GM12878 (cell line): ENCODE measurements at places on chromosomes 16 and 17. TPM values are rescaled to one million over a fixed set of nuclear protein-coding genes. Genes with fewer than 3 reads are reported as not detected.

GRCh38 chr17:74452033-74452840 lies 14.2 kb upstream of the CD300A start:
- no peak for DNase-seq

- DNase-seq = no peak
Measured at GRCh38 chr17:44197980-44198720, 1.5 kb downstream of the ATXN7L3 start.

DNA sequence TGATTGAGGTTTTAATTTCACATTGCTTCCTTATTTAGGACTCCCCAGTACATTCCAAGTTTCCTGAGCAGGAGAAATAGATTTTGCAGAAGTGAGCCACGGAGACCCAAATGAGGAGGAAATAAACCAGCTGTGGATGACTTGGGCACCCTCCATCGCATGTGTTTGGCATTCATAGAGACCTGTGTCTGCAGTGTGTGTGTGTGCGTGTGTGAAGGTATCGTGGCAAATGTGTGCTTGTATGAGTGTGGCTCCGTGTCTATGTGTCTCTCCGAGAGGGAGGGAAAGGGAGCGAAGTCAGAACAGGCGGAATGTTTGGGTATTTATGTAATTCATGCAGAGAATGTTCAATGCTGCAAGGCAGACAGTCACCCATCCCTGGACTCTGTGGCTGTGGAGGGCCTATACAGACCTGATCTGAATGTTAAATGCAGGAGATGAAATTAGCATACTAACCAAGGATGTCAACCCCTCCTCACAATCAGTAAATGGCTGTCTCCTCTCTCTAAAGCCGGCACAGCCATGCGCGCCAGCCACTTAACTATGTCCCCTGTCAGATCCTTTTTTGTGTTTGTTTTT lies 186.0 kb upstream of the ZFHX3 start:
- no peak for DNase-seq

DNA sequence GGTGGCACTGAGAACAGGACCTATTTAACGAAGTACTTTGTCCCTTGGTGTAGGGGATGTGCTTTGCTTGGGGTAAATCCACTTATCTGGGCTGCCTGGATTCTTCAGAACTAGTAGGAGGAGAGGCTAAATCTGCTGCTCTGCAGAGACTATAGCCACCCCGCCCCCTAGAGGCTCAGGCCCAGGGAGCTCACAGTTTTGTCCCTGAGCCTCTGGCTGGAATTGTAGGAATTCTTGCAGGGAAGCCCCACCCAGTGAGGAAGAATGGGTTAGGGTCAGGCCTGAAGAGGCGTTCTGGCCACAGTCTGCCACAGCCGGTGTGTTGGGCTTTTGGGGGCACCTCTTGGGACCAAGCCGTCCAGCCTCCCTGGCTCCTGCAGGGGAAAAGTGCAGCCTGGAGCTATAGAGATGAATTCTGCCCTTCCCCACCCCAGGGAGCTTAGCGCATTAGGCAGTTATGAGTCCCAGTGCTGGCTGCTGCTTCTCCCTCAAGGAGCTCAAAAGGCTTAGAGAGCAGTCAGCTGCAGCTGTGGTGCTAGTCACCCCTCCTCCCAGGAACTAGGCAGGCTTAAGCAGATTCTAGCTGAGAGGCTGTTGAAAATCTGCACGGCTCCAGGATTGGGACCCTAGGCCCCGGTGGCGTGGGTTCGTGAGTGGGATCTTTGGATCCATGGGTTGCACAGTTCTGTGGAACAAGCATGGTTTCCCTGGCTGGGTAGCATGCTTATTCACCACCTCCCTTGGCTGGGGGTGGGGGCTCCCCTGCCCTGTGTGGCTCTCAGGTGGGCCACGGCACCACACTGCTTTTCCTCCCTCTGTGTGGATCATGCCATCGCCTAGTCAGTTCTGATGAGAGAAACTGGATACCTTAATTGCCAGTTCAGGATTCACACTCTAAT lies 237.4 kb upstream of the TOM1L1 start:
- no peak for DNase-seq

GRCh38 chr17:50190293-50190602 lies 11.2 kb downstream of the COL1A1 start:
- no peak for DNase-seq

DNA sequence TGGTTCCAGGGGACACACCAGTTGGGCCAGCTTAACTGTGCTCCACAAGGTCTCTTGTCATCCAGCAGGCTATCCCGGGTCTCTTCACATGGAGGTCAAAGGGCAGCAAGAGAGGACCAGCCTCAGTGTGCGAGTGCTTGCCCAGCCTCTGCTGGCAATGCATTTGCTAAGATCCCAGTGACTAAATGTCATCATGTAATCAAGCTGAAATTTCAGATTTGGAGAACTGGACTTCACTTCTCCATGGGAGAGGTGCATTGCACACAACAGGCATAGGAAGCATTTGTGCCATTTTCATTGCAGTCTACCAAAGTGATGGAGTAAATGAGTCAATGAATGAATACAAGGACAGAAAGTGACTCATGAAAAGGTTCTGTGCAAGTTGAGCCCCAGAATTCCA lies 51.2 kb upstream of the KDM8 start:
- DNase-seq = no peak

GRCh38 chr16:67703626-67704025 lies 15.5 kb downstream of the GFOD2 start:
- DNase-seq = no peak

- DNase-seq = no peak
Measured at GRCh38 chr16:66164581-66165247, 201.8 kb upstream of the CDH5 start.

DNA sequence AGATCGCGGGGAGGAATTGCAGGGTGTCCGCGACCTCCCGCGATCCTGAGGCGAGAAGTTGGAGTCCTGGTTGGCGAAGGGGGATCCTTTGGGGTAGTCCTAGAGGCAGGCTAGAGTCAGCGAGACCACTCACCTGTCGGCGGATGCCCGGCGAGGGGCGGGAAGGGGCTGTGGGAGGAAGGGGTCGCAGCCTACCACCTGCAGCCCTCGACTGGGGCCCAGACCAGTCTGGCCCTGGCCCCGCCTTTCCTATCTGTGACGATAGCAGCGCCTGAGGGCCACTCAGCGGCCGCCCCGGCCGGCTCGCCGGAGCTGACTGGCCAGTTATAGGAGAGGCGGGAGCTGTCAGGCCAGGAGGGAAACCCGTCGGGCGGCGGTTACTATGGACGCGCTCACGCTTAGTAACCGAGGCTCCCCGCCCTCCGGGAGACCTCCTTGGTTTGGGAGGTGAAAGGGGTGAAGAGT lies at the start of gene TEKT3:
Gene TEKT3, minus strand, starts transcription at position 213 of the 465 bp plus-strand sequence. CDS start 10,012 bp downstream, outside the sequence.
- DNase-seq = no peak

DNA sequence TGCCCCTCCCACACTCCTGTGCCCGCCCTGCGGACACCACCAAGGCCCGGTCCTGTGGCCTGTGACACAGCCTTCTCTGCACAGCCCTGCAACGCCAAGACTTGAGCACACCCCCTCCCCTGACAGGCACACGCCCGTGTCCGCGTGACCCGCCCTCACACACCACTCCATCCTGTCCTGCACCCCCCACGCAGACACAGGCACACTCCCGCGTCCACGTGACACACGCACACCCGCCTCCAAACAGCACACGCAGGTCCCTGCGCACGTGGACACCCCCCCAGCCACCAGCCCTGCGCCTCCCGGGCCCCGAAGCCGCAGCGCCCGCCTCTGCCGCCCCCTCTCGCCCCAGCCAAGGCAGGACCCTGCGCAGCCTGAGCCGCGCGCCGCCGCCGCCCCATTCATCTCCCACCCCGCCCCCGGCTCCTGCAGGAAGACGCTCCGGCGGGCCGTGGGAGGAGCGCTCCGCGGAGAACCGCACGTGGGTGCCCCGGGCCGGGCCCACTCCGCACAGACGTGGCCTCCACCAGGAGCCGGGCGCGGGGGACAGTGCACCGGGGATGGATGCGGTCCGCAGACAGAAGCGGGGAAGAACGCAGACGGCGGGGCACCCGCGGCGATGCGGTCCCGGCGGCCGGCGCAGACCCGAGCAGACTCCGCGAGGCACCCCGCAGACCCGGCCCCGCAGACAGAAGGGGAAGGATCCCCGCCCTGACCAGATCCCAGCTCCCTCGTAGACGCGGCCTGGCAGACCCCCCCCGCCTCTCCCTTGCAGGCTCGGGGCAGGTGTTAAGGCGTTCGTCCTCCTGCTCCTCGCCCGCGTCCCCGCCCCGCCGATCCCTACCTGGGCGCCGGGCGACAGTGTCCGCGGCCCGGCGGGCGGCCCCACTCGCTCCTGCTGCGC lies 506 bp downstream of the CAMKK1 start:
- no peak for DNase-seq

DNA sequence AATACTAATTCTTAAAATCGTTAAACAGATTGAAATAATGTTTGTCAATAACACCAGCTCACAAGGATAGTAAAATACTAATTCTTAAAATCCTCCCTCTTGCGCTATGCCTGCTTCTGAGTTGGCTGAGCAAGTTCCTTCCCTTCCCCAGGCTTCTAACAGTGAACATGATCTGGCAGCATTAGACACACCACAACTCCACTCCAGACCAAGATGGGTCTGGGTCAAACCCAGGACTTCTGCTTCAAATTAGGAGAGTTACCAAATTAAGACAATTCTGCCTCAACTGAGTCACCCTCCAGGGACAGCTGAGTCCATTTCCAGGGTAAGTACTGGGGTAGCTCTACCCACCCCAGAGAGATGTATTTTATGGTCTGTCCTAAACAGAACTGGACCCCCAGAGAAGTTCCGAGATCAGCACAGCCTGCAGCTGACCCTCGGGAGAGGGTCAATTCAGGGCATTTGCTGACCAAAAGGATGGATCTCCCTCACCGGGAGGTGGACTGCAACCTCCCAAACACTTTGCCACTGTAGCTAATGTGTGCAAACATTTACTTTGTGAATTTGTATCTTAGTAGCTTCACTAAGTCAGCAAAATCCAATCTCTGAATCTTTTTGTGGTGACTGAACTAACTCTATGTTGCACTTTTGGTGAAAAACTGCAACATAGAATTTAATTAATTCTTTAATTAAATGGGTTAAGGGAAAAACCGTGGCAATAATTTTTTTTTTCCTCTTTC lies 48.8 kb downstream of the ADCY9 start:
- no peak for DNase-seq

GRCh38 chr17:34861864-34862263 lies 99.4 kb downstream of the CCT6B start:
- DNase-seq = no peak

DNA sequence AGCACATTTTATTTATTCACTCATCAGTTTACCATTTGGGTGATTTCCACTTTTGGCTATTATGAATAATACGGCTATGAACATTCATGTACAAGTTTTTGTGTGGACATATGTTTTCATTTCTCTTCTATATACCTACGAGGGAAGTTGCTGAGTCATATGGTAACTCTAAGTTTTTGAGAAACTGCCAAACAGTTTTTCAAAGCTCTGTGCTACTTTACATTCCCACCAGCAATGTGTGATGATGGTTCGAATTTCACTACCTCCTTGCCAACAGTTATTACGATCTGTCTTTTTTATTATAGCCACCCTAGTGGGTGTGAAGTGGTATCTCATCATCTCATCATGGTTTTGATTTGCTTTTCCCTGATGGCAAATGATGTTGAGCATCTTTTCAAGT lies 63.7 kb upstream of the MRTFB start:
- peak; percentile 62 for DNase-seq

DNA sequence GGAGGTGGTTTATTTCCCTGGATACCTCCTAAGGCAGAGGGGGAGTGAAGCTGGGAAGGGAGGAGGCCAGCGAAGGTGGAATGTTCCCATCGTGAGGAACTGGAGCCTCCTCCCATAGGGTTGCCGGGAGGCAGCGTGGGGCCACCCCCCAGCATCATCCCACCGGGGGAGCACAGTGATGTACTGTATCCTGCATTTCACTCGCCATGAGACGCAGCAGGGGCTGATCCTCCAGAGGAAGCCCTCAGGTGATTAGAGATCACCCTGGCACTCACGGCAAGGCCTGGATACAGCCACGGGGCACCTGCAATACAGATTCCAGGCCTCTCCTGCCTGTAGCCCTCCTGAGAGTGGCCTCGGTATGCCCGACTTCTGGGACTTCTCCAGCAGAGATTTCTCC lies 25.5 kb upstream of the BEAN1 start:
- no peak for DNase-seq

GRCh38 chr16:58392215-58393137 lies at the start of gene GINS3:
GINS3 (plus strand) TSS chr16:58392471; CDS start chr16:58392602, 131 bp downstream.
- DNase-seq = peak; percentile 48

DNA sequence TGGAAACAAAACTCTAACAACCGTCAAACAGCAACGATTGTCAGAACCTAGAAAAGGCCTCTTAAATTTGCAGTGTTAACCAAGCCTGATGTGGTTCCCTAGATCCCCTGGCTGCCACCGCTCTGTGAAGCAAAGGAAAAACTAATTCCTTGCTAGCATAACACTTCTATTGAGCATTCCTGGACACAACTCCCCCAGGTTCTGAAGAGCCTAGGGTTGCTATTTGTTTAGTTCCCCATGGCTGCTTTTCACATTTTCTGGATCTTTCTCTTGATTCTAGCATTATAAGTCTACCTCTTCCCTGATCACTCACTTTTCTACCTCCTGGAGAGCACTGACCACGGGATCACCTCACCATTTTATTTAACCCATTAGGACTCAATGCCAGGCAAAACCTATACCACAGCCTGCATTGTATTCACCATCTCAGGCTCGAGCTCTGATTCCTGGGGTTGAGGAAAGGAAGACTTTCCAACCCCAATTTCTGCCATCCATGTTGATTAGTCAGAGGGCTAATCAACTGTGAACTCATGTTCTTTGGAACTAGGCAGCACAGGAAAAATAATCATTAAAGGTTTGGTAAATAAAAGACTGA lies 692 bp upstream of the KCNJ16 start:
- DNase-seq = no peak

DNA sequence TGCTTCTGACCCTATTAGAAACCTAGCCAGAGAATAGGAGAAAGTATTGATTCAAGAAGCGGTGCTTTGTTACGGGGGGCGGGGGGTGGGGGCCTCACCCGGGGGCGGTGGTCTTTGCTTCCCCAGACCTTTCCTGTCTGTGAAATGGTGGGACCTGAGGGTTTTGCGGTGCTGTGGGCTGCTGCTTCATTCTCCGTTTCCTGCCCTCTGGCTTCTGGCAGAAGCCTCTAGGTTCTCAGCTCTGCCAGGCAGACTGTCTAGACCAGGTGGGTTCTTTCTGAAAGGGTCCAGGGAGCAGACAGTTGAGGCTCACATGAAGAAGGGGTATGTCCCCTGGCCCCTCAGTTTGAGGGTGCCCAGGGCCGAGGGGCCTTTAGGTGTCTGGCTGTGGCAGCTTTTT lies 14.0 kb downstream of the GSE1 start:
- no peak for DNase-seq

DNA sequence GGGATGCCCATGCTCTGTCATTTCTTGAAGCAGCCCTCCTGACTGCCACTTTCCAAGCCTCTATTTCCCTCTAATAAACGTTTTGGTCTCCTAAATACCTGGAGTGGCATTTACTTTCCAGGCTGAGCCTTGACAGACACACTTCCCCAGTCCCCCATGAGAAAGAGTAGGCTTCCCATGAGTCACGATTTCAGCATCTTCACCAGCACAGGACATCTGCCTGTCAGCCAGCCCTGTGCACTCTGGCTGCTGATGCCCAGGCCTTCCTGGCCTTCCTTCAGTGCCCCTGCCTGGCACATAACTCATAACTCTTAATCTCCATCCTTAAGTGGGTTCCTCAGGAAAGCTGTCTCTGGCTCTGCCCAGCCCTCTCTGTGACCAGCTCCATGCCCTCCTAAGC lies 30.8 kb upstream of the GAS7 start:
- DNase-seq = no peak

- no peak for DNase-seq
Measured at GRCh38 chr17:34081269-34081668, 173.8 kb upstream of the CCL2 start.

CAPNS2 gene
- not detected in 2 replicates for total RNA-seq

MYH8 gene
- not detected in 2 replicates for total RNA-seq

TGFB1I1 gene
- 0.24 and 0.49 TPM in 2 replicates for total RNA-seq

CTNS gene
- 7.8 and 9.2 TPM in 2 replicates for total RNA-seq

SLC38A8 gene
- not detected in 2 replicates for total RNA-seq

HSD11B2 gene
- total RNA-seq = 0.16 and 0.18 TPM in 2 replicates

C17orf100 gene
- 2.1 and 3.2 TPM in 2 replicates for total RNA-seq
